Skeletal muscle tissue (tissue), 5 donors: ENCODE measurements at places on chromosomes 1 and 21. TPM values are rescaled to one million over a fixed set of nuclear protein-coding genes. Genes with fewer than 3 reads are reported as not detected.

The CAPN9 gene
- under 0.01 TPM for total RNA-seq

The VCAM1 gene
- total RNA-seq = 26.1 TPM

The FCN3 gene
- not detected for total RNA-seq

The KRTAP11-1 gene
- total RNA-seq = not detected
